ENCODE measurements at places on chromosomes 11 and 22.

- no peaks in the 10 kb centered on the region for H3K4me1 ChIP-seq
- no peak overlapping the region for H3K4me3 ChIP-seq
- peaks cover 9% of the 10 kb centered on the region for H3K27me3 ChIP-seq
- no peak for DNase-seq
These were observed 81.5 kb downstream of the WT1 start for GRCh38 chr11:32353884-32354283.

DNA sequence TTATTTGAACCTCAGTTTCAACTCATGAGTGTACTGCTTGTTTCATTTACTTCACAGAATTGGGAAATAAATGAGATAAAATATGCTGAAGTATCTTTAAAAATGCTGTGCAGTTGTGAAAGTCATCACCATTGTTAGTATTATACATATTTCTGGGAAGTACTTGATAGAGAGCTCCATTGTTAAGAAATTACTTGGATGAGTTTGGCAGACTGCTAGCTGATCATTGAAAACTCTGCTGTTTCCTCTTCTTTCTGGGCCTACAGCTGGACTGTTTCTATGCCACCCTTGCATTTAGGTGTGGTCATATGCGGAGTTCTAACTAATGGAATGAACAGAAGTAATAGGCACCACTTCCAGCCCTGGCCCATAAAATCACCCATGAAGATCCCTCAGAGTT, 10.0 kb downstream of the SIK2 start:
- DNase-seq: peak; percentile 39
- H3K4me3 ChIP-seq: no peak overlapping the region
- peak overlapping the region; percentile 0 for H3K27ac ChIP-seq
- no peaks in the 10 kb centered on the region for H3K27me3 ChIP-seq
- H3K4me1 ChIP-seq: peaks cover 18% of the 10 kb centered on the region

DNA sequence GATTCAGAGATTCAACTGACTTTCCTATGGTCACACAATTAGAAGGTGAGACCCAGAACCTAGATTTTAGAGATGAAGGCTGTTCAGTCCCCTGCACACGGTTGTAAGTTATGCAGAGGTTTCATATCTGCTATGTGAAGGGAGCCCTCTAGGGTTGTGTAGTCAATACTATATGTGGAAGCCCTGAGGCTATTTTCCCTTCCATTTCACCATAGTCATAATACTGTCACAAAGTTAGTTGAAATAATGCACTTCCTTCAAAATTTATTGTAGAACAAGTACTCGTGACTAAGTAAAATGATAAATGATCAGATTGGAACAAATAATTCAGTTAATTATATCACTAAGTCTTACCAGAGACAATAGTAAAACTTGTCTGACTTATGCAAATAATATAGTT, 48.8 kb downstream of the ENDOD1 start:
- DNase-seq: peak; percentile 53
- no peaks in the 10 kb centered on the region for H3K27me3 ChIP-seq
- H3K4me3 ChIP-seq: no peak overlapping the region
- no peaks in the 10 kb centered on the region for H3K36me3 ChIP-seq
- no peaks in the 10 kb centered on the region for H3K4me1 ChIP-seq

GRCh38 chr11:34275486-34275885, 82.3 kb downstream of the ABTB2 start:
- DNase-seq: no peak
- no peaks in the 10 kb centered on the region for H3K27me3 ChIP-seq
- H3K4me1 ChIP-seq: peaks cover 14% of the 10 kb centered on the region
- no peak overlapping the region for H3K27ac ChIP-seq
- no peaks in the 10 kb centered on the region for H3K36me3 ChIP-seq
- H3K4me3 ChIP-seq: no peak overlapping the region

- no peak overlapping the region for H3K4me3 ChIP-seq
- H3K27me3 ChIP-seq: no peaks in the 10 kb centered on the region
- no peak for DNase-seq
- H3K4me1 ChIP-seq: no peaks in the 10 kb centered on the region
- no peaks in the 10 kb centered on the region for H3K36me3 ChIP-seq
These were observed 722.6 kb downstream of the TBC1D22A start for GRCh38 chr22:47484960-47485569.

- H3K27ac ChIP-seq: no peak overlapping the region
- peaks cover 6% of the 10 kb centered on the region for H3K4me1 ChIP-seq
- no peaks in the 10 kb centered on the region for H3K36me3 ChIP-seq
- no peaks in the 10 kb centered on the region for H3K27me3 ChIP-seq
- H3K4me3 ChIP-seq: no peak overlapping the region
These were observed 41.6 kb downstream of the USP35 start for GRCh38 chr11:78230161-78230877.

- no peaks in the 10 kb centered on the region for H3K36me3 ChIP-seq
- no peaks in the 10 kb centered on the region for H3K27me3 ChIP-seq
- no peak overlapping the region for H3K4me3 ChIP-seq
- no peak for DNase-seq
- H3K4me1 ChIP-seq: peaks cover 10% of the 10 kb centered on the region
These were observed 18.5 kb upstream of the FEZ1 start for GRCh38 chr11:125514336-125515101.

- H3K27ac ChIP-seq: peak overlapping the region; percentile 88
- no peak for DNase-seq
- H3K27me3 ChIP-seq: no peaks in the 10 kb centered on the region
- H3K4me3 ChIP-seq: no peak overlapping the region
These were observed 10.1 kb downstream of the TRIM66 start for GRCh38 chr11:8672346-8672745.

DNA sequence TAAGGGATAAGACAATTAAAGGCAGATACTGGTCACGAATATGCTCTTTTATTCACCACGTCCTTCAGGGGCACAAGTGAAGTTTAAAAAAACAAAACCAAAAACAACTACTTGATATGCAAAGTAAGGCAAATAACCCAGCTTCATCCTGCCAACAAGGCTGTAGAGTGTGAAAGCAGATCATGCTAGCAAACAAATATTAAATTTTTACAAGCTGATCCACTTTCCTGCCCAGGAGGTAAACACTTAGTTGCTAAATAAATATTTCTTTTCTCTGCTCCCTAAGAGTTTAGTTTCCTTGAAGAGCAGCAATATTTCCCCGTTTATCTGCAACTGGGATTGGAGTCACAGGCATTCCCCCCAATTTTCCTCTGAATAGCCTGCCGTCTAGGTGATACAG, 300.2 kb downstream of the LARGE1 start:
- H3K27ac ChIP-seq: no peak overlapping the region
- H3K27me3 ChIP-seq: no peaks in the 10 kb centered on the region
- no peak for DNase-seq
- no peaks in the 10 kb centered on the region for H3K36me3 ChIP-seq
- H3K4me3 ChIP-seq: no peak overlapping the region
